ENCODE measurements at places on chromosomes 11 and 22.

- DNase-seq = no peak
Observed at GRCh38 chr11:95490625-95491024, 259.6 kb upstream of the SESN3 start.

GRCh38 chr11:34126959-34127848 is 21.8 kb downstream of the NAT10 start:
- DNase-seq = no peak

- no peak for DNase-seq
Observed at GRCh38 chr22:50376085-50376651, 33.0 kb downstream of the PPP6R2 start.

- DNase-seq = no peak
Observed at GRCh38 chr22:24145446-24146193, 35.7 kb upstream of the SUSD2 start.

- DNase-seq = no peak
Observed at GRCh38 chr11:82750643-82751139, 17.0 kb upstream of the FAM181B start.

DNA sequence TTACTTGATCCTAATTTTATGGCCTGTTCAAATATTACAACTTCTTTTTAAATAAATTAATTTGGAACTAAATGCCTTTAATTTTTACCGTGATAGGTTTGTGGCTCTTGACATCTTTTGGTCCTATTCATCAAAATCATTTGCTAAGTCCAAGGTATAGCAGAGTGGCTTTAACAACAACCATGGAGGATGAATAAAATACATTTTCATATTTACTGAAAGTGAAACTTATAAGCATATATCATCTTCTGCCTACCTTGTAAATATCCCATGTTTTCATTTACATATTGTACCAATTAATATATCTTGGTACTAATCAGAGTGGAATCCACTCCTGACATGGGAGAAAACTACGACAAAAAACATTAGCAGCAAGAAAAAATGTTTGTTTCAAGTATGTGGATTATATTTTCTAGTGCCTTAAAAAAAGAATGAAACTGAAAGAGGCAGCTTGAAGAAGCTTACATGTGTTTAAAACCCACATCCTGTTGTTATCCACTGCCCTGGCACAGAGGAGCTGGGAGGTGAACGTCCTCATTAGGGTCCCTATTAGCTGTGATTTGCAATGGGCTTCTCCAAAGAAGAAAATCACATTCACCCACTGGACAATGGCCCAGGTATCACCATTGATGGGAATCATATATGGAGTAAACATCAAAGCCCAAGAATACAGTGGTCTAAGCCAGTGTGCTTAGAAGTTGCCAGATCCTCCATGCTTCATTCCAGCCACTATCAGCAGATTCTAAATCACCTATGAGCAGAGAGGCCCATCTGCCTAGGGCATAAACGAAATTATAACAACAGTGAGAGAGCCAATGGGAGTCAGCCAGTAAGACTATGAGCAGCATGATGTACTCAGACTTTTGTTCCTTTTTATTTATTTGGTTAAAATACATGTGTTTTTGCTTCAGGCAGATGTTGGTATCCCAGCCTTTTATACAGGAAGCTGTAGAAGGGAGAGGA is 84.7 kb downstream of the MAML2 start:
- DNase-seq = no peak

GRCh38 chr11:8531982-8532381 is 62.0 kb downstream of the STK33 start:
- DNase-seq = no peak

- no peak for DNase-seq
Observed at GRCh38 chr11:12125609-12126149, 15.3 kb downstream of the MICAL2 start.

DNA sequence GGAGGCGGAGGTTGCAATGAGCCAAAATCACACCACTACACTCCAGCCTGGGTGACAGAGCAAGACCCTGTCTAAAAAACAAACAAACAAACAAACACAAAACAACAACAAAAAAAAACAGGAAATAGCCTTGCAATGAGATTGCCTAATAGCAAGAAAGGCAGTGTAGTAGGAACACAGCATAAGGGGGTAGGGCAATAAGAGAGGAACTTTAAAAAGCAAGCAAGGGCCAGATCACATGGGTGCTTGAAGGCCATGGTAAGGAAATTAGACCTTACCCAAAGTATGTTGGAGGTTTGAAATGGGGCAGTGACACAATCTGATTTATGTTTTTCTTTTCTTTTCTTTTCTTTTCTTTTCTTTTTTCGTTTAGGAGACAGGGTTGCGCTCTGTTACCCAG is 34.7 kb upstream of the NRIP3 start:
- no peak for DNase-seq

DNA sequence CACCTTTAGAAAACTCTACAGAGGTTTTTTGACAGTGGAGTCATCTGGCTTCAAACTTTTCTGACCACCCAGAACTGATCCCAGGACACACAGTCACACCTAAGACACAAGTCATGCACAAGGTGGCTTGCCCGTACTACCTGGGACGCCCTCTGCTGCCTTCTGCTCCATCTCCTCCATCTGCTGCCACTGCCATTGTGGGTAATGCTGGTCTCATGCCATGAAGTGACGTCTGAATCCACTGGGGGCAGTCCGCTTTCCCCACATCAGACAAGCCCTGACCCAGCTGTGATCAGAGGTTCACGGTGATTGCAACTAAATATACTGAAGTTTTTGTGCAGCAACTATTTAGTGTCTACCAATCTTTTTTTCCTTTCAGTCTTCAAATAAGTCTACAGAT is 5.4 kb upstream of the NDUFS8 start:
- DNase-seq = no peak

GRCh38 chr11:15627560-15627959 is 512.8 kb downstream of the INSC start:
- no peak for DNase-seq

DNA sequence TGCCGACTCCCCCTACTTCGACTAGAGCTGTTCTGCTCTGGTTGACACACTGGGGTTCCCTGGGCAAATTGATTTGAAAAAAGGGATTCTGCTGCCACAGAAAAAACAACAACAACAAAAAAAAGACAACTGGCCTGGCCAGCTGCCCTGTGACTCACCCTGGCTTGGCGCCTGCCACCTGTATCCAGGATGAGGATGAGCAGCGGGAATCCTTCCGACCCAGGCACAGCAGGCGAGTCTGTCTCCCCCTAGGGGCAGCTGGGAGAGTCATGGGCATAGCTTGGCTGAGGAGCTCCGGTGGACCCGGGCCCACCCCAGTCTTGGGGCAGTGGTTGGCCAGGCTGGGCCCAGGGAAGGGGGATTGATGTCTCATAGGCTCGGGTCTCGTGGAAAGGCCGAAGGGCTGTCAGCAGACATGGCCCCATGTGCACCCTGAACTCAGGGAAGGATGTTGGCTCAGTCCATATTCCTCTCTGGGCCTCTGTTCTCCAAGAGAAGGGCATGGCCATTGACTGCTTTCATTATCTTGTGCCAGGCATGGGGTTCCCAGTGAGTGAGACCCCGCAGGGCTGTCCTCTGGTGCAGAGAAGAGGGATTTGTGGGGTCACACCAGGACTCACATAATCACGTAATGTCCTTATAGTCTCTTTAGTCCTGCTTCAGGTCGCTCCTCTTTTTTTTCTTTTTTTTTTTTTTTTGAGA is 10.4 kb upstream of the SUN2 start:
- DNase-seq = no peak

DNA sequence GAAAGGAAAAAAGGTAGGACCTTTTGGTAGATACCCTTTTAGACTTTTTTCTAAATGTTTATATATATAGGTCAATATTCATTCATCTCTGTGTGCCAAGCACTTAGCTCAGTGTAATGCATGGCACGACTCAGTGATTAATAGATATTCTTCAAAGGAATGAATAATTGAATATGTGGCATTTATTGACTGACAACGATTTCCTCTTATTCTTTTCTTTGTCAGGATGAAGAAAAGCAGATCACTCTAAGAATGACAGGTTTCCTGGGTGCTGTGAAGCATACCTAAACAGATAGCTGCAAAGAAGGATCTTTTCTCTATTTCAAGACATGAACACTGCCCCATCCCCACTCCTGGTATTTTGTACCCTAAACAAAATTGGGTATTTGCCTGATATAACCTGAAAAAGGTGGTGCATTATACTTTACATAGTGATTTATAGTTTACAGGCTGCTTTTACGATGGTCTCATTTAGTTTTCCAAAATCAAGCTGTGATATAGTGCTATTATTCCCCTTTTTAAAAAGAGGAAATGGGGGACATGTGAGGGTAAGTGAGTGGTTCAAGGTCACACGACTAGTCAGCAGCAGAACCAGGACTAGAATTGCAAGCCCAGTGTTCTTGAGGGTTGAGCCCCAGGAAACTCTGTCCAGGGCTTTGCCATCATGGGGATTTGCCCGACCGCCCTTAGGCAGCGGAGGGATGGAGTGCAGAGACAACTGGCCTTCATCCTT is 32.9 kb upstream of the CLMP start:
- DNase-seq = no peak

GRCh38 chr22:17576470-17576869 is 13.2 kb downstream of the SLC25A18 start:
- DNase-seq = no peak

GRCh38 chr11:104819107-104819506 is 79.2 kb downstream of the CASP12 start:
- DNase-seq = no peak

- no peak for DNase-seq
Observed at GRCh38 chr11:91435694-91436395, 788.8 kb upstream of the FAT3 start.

GRCh38 chr22:41766476-41766875 is 34.0 kb upstream of the CCDC134 start:
- no peak for DNase-seq

DNA sequence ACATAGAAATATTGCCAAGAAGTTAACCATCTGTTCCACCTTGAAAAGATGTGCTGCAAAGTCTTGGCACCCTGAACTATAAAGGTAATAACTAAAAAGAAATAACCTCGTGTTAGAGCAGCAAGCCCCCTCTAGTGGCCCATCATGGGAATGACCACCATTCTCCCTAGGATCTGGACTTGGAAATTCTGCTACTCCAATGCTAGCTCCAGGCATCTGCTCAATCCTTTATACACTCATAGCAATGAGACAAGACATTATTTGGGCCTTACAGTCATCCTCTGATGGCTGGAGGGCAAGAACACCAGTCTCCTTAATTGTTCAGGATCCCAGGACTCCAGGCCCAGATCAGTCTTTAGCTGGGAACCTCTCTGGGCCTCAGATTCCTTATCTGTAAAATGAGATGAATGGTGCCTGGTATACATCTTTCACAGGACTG is 76.0 kb downstream of the CWC15 start:
- no peak for DNase-seq

GRCh38 chr11:68682531-68682961 is 1.8 kb upstream of the GAL start:
- DNase-seq = no peak

DNA sequence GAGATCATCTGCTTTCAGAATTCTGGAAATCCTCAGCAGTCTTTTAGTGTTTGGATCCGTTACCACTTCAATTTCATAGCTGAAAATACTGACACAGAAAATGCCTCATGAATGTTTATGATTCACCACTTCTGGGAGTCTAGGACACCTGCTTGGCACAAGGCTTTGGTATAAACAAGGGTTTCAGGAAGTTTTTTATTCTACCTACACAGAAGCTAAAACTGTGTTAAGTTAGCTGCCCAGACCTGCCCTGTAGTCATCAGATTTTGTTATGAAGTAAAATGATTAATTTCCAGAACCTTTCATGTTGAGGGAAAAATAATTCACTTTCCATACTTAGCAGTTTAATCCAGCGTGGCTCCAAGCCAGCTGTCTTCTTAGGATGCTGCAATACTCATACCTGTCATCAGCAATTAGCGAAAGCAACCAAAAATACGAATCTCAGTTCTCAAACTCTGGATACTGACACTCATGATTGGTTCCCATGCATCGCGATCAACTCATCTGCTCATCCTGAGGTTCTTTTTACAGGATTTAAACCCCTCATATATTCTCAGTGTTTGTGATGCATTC is 458.5 kb upstream of the CCDC90B start:
- DNase-seq = no peak

DNA sequence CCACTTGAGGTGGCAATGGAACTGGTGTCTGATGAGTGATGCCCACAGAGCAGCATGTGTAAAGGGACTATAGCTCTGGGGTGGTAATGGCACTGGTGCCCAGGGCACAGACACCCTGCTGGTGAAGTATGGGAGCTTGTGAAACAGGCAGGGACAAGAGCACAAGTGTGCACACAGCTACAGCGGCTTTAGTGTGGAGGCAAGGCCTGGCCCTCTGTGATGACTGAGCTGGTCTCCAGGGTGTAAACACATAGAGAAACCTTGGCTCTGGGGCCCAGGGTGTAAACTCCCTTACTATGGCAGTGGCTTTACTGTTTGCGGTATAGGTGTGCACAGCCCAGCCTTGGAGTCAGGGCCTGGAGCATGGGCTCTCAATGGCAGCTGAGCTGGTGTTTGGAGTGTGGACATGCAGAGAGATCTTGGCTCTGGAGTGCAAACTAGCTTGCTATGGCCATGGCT is 46.3 kb downstream of the BIRC2 start:
- no peak for DNase-seq

- no peak for DNase-seq
Observed at GRCh38 chr11:67983951-67984350, 19.9 kb downstream of the UNC93B1 start.

GRCh38 chr11:12048936-12049790 is 40.7 kb upstream of the DKK3 start:
- DNase-seq = no peak

DNA sequence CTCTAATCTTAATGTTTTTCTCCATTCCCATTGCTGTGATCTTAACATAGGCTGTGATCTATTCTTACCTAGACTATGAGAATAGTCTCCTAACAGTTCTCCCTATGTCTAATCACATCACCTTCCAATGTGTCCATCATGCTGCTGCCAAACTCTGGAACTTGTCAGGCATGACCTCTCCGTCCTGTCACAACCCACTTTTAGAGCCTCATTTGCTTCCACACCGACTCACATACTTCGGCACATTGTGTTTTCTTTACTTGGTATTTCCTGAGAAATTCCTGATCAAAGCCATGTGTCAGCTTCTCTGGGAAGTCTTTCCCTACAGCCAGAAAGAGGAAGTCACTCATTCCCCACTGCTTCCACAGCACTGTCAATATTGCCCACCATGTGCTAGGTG is 40.5 kb upstream of the BIRC3 start:
- no peak for DNase-seq

DNA sequence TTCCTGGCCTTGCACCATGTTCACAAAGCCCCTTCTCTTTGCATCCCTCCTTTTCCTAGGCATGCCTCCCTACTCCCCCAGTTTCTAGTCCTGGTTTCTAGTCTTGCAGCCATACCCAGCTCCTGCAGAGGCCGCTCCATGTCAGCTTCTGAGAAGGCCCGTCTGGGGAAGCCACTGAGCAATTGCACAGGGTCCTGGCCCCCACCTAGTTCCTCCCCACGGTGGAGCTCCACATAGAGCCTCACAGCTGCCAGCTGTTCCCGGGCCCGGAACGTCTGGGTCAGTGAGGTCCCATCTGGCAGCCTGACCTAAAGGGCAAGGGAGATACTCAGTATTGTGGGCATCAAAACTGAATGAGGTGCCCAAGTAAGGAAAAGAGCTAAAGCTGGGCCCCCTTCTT is 2.2 kb downstream of the UBXN1 start:
- DNase-seq = no peak

- no peak for DNase-seq
Observed at GRCh38 chr11:26943636-26944035, 50.3 kb upstream of the FIBIN start.

- DNase-seq = no peak
Observed at GRCh38 chr22:45319324-45319685, 9.6 kb downstream of the FAM118A start.
